ENCODE measurements at places on chromosomes 11 and 22.
A peak's percentile ranks its signal among the peaks of the same experiment; 100 is the strongest.

- H3K36me3 ChIP-seq: peaks cover 22% of the 10 kb centered on the region
- peak overlapping the region; percentile 62 for H3K27ac ChIP-seq
- no peaks in the 10 kb centered on the region for H3K27me3 ChIP-seq
Measured at GRCh38 chr11:65554057-65554818, 3.9 kb downstream of the LTBP3 start.

GRCh38 chr22:44352378-44353035, 39.8 kb upstream of the SHISAL1 start:
- H3K27me3 ChIP-seq: peaks cover 26% of the 10 kb centered on the region
- H3K36me3 ChIP-seq: no peaks in the 10 kb centered on the region
- H3K27ac ChIP-seq: peak overlapping the region; percentile 70
- no peak overlapping the region for H3K4me3 ChIP-seq

- no peaks in the 10 kb centered on the region for H3K36me3 ChIP-seq
- H3K4me3 ChIP-seq: peak overlapping the region; percentile 70
- peaks cover 16% of the 10 kb centered on the region for H3K4me1 ChIP-seq
- peak overlapping the region; percentile 15 for H3K27ac ChIP-seq
- no peak for DNase-seq
Measured at GRCh38 chr11:33016654-33017053, 976 bp downstream of the DEPDC7 start.

DNA sequence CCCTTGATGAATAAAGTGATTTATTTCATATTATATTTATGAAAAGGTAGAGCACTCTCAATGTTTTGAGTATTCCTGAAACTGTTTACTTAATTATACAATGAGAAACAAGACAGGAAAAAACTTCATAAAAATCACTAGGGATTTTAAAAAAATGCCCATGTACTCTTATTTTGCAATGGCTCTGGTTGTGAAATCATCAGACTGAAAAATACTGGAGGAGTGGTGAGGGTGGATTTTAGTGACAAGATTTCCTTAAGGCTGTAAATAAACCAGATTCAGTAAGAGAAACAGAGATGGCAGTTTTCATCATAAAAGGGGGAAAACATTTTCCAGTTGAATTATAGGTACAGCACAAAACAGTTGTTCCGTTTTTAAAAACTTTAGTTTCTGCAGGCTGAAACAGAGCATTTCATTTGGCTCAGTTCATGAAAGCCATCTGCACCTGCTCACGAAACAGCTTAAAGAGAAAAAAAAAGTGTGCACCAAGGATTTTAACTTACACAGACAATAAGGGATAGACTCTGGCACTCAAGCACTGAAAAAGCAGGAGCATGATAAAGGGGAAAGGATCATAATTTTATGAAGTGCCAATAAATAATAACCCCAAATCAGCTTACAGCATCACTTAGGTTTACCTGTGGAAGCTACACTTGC, 100.7 kb downstream of the MAML2 start:
- H3K27me3 ChIP-seq: no peaks in the 10 kb centered on the region
- peak overlapping the region; percentile 97 for H3K27ac ChIP-seq
- no peak for DNase-seq

GRCh38 chr22:35593891-35594470, 23.1 kb downstream of the MB start:
- H3K4me3 ChIP-seq: no peak overlapping the region
- H3K27ac ChIP-seq: no peak overlapping the region
- no peaks in the 10 kb centered on the region for H3K27me3 ChIP-seq
- H3K36me3 ChIP-seq: no peaks in the 10 kb centered on the region

DNA sequence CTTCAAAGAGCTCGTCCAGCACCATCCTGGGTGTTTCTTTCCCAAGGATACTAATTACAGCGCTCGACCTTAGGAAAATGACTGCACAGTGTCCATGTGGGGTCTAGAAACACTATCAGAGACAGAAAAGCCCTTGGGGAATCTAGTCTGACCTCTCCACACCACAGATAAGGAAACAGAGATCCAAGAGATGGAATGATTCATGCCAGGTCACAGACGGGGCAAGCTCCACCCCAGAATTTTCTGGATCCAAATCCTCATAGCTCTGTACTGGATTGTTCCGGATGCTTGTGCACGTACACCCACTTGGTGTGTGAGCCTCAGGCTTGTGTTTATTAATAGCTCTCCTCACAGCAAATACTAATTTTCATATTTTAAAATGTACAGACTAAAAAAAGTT, 11.3 kb downstream of the ABTB2 start:
- DNase-seq: no peak
- no peak overlapping the region for H3K4me3 ChIP-seq
- peaks cover 34% of the 10 kb centered on the region for H3K4me1 ChIP-seq
- no peaks in the 10 kb centered on the region for H3K36me3 ChIP-seq

DNA sequence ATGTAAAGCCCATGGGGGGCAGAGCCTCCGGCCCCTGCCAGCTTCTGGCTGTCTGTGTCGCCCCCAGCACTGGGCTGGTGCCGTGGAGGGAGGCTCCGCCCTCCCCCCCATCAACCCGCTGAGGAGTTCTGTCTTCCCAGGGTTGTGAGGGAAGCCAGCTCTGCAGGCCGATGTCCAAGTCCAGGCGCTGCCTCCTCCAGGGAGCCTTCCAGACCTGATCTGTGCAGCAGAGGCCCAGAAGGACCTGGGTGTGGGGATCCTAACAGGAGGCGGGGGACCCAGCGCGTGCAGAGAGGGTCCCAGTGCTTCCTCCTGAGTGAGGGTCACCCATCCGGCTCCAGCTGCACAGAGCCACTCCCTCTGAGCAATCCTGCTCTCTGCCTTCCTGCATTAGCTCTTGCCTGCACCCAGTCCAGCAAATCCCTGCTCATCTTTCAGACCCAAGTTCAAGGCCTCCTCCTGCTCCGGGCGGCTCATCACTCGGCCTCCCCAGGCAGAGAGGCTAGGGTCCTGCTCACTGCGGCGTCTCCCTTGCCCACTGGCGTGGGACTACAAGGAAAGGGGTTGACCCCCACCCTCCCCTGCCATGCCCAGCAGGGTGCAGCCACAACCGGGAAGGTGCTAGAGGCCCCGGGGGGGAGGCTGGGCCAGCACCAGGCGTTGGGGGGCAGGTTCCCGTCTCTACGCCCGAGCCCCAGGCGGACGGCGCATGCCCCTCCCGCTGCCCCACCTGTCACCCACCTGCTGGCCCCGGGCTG, 16.4 kb downstream of the PRR33 start:
- H3K4me3 ChIP-seq: no peak overlapping the region
- H3K36me3 ChIP-seq: no peaks in the 10 kb centered on the region
- DNase-seq: no peak
- H3K27ac ChIP-seq: peak overlapping the region; percentile 53

DNA sequence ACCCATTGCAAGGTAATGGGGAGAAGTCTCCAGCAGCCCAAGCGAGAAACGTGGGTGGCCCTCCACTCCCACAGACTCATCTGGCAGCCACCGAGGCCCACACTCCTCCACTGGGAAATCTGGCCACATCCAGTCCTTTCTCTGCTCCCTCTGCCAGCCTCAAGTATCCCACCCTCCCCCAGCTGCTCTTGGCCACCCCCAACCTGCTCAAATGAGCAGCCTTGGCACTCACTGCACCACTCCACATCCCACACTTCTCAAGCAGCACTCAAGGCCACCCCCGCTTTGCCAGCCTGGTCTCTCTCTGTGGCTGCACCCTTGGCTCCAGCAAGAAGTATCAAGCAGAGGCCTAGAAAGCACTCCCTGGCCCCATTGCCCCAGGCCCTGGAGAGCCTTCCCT, 28.2 kb downstream of the SLC22A12 start:
- H3K27me3 ChIP-seq: peaks cover 1% of the 10 kb centered on the region
- H3K4me1 ChIP-seq: peaks cover 24% of the 10 kb centered on the region
- H3K36me3 ChIP-seq: no peaks in the 10 kb centered on the region
- peak overlapping the region; percentile 88 for H3K27ac ChIP-seq
- peak overlapping the region; percentile 60 for H3K4me3 ChIP-seq
